ENCODE measurements at places on chromosomes 13 and 19. TPM values are rescaled to one million over a fixed set of nuclear protein-coding genes. Genes with fewer than 3 reads are reported as not detected.

DNA sequence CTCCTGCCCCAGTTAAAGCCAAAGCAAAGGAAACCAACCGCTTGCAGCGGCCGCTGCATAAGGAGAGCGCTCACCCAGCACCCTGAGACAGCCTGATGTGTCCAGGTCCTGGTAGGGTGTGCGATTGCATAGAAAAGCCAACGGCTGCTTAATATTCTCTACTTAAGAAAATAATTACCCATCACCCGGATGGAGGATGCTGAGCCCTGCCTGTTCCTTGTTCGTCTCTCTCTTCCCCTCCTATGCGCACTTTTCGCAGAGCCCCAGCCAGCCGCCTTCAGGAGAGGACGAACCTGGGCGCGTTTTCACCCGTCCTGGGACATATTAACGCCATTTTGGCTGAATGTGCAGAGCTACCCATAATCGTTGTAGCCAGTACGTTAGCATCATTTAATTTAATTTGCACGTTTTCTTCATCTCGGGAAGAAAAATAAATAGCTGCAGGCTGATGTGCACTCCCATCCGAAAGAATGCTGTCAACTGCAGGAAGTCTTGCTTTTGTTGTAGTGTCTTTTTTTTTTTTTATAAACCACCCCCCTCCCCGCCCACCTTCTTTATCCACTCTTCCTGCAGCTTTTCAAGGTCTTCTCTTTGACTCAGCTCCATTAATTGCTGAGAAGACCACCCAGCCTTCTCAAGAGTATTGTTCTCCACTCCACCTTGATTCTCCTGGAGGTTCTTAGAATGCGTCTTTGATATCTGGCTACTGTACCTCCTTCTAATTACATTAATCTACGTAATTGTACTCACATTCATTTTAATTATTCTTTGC lies 214.5 kb downstream of the TEX29 start:
- DNase-seq: no peak

- no peak for DNase-seq
Observed at GRCh38 chr19:14150041-14150769, 13.8 kb upstream of the ASF1B start.

Gene FAM216B
- total RNA-seq: not detected

Gene OR7A5
- not detected for total RNA-seq

GRCh38 chr13:41590643-41591042 lies 133.3 kb downstream of the RGCC start:
- DNase-seq: no peak

GRCh38 chr19:53927739-53928138 lies 18.7 kb downstream of the CACNG7 start:
- peak; percentile 62 for DNase-seq

Gene GSX1
- total RNA-seq: not detected

Measured in activated naive CD4-positive, alpha-beta T cell treated with anti-CD3 and anti-CD28 coated beads for 36 hours (primary cell).